ENCODE measurements at places on chromosomes 13 and 19. TPM values are rescaled to one million over a fixed set of nuclear protein-coding genes. Genes with fewer than 3 reads are reported as not detected.

Gene OSCAR
- 0.59 TPM for total RNA-seq

Gene ZNF587B
- total RNA-seq: 24.2 TPM

Gene CATSPERD
- total RNA-seq: under 0.01 TPM

Gene CDC37
- total RNA-seq: 131 TPM

Gene MBD3L2
- not detected for total RNA-seq

Gene PSG2
- not detected for total RNA-seq

DNA sequence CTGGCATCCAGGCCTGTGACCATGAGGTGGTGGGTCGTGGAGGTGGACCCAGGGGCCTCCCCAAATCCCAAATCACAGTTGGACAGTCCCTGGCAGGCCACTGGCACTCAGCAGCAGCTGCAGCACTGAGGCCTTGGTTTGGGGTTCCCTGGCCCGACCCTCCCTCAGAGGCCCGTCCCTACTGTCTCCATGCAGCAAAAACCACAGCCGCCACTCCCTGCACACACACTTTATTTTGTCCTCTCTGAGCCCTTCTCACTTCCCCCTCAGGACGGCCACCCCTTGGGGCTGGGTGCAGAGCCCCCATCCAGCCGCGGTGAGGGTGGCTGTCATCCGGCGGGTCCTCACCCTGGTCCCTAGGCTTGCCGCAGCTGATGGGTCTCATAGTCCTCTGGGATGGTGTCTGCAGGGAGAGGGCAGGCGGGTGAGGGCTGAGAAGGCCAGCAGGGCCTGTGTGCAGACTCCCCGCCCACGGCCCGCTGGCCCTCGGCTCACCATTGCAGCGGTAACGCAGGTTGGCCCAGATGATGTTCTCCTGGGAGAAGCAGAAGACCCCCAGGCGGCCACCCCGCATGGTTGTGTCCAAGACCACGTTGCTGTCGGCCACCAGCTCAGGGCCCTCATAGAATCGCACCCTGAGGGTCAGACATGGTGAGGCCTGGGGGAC, 8.4 kb downstream of the COMP start:
- DNase-seq: no peak

GRCh38 chr13:36086117-36086516, 45.1 kb downstream of the DCLK1 start:
- no peak for DNase-seq

DNA sequence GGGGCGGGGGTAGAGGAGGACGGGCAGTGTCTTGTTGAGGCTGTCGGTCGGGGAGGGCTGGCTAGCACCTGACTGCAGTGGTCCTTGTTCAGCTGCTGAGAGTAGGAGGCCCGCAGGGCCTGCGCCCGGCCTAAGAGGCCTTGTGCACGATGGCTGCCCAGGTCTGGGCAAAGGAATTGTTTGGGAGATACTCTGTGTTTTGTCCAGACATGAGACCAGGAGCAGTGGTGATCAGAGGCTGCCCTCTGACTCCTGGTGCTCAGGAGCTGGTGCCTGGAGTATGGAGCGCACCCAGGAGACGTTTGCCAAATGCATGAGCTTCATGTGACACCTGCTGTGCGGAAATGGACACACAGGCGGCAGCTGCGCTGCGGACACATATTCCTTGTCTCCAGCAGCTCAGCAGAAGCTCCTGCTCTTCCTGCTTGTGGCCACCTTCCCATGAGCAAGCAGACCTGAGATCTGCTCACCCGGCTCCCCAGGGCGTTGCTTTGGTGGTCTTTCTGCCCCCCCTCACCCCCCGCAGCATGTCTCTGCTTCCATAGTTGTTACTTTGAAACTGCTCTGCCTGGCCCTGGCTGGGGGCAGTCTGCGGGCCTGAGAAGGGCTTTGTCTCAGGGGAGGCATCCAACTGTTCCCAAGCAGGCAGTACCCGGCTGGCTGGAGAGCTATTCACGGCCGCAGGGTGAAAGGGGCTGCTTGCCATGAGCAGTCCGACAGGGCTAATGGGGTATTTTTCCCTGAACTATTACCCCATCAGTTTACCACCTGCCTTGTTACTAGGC, 163.9 kb downstream of the TEX29 start:
- peak; percentile 81 for DNase-seq

GRCh38 chr13:61188057-61188456, 227.6 kb downstream of the PCDH20 start:
- no peak for DNase-seq

GRCh38 chr19:46924874-46925547, 64.2 kb downstream of the ARHGAP35 start:
- peak; percentile 46 for DNase-seq

DNA sequence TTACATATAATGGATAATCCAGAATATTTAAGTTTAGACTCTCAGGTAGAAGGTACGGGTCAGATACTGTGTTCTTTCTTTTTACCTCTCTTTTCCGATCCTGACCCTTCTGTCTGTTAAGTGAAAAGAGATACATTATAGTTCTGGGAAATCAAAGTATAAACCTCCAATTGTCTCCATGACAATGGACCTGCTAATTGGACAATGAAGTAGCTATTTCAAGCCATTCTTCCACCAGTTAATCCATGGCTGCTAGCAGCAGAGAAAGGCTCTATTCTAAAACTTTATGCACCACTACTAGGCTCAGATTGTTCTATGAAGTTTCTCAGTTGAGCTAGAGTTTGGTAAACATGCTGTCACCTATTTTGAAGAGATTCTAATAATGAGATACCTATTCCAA, 8.3 kb upstream of the NBEA start:
- no peak for DNase-seq

DNA sequence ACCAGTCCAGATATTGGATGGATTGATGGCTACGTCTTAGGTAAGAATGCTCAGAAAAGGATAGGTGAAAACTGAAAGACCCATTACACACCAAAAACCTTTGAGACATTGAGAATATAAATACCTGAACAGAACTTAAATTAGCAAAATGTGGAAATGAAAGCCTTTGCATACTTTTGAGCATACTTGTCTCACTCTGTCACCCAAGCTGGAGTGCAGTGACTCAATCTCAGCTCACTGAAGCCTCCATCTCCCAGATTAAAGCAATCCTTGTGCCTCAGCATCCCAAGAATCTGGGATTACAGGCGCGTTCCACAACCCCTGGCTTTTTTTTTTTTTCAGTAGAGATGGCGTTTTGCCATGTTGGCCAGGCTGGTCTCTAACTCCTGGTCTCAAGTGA, 695.3 kb downstream of the DACH1 start:
- no peak for DNase-seq

DNA sequence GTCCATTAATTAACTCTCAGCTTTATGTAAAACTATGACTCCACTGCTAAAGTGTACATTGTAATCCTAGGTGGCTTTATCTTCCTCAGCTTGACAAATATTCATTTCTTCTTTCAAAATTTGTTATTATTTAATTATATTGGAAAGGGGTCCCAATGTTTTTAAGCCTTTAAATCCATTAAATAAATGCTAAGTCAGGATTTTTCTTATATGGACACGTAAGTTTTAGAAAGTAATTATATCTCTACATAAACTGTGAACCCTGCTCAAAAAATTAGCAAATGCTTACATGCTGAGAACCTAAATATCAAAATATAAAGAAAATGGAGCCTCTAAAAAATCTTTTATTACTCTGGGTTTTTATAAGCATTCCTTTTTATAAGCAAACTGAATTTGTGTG, 78.2 kb upstream of the MIR17HG start:
- DNase-seq: no peak

GRCh38 chr19:4456476-4456842, 1.1 kb downstream of the UBXN6 start:
- DNase-seq: peak; percentile 96

GRCh38 chr19:47707135-47707925, 5.9 kb upstream of the EHD2 start:
- peak; percentile 96 for DNase-seq

GRCh38 chr13:26831336-26831908, 70.8 kb upstream of the GPR12 start:
- DNase-seq: no peak

- peak; percentile 82 for DNase-seq
These were observed 69.6 kb downstream of the ARHGEF7 start for GRCh38 chr13:111184458-111185401.

GRCh38 chr13:110811771-110812120, 98.2 kb downstream of the ING1 start:
- no peak for DNase-seq

- DNase-seq: peak; percentile 69
These were observed 99.6 kb downstream of the ZNF429 start for GRCh38 chr19:21604951-21605476.

- no peak for DNase-seq
These were observed 13.1 kb downstream of the NFKBID start for GRCh38 chr19:35887197-35887596.

DNA sequence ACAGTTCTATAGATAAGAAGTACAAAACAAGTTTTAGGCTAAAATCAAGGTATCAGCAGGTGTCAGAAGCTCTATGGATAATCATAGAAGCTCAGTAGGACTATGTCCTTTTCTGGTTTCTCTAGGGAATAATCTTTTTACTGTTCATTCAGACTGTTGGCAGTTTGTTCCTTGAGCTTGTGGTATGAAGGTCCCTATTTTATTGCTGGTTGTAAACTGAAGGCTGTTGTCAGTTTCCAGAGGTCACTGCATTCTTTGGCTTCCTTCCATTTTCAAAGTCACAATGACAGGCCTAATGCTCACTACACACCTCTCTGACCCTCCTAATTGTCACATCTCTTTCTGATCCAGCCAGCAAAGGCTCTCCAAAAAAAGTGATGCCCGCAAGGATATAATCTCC, 337.9 kb upstream of the EDNRB start:
- no peak for DNase-seq

DNA sequence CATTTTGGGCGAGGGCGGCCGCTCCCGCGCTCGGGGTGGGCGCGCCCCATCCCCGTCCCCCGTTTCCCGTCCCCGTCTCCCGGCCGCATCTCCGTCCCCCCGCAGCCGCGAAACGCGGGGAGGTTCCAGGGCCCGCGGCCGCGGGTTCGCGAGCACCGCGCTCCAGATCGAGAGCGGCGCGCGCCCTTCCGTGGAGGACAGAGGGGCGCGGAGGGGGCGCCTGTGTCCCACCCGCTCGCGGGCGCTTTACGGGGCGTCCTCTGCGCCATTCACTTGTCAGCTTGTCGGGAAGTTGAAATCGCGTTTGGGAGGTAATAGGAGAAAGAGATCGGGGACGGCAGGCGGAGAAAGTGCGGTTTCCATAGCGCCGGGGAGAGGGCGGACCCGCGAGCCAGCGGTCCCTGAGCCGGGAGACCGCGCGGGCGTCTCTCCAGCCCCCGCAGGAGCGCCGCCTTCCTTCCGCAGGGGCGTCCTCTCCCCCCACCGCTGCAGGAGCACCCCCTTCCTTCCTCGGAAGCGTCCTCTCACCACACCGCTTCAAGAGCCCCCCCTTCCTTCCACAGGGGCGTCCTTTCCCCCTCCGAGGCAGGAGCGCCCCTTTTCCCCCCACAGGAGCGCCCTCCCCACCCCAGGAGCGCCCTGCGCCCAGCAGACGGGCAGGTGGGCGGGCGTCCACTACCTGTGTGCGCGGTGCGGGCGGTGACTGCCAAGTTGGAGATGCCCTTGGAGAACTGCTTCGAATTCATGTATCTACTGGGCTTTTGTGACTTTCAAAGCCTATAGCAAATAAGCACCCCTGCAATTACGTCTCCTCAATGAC, 962 bp upstream of the IRS2 start:
- DNase-seq: no peak

- no peak for DNase-seq
These were observed 104.1 kb downstream of the FRY start for GRCh38 chr13:32135655-32136054.

DNA sequence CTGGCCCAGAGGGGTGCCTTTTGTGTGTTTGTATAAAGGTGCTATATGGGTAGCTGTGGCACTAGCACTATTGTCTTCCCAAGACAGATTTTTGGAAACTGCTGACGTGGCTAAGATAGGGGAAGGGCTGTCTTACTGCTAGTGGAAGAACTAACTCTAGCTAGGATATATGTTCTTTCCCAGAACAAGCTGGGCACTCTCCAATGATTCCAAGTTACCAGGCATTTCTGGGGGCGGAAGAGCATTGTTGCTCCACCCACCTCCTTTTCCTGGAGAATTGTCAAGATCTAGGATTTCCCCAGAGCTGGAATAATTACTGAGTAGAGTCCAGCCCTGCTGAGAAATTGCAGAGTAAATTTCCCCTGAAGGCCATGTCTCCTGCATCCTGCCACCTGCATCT, 408.3 kb downstream of the KLF5 start:
- DNase-seq: no peak

DNA sequence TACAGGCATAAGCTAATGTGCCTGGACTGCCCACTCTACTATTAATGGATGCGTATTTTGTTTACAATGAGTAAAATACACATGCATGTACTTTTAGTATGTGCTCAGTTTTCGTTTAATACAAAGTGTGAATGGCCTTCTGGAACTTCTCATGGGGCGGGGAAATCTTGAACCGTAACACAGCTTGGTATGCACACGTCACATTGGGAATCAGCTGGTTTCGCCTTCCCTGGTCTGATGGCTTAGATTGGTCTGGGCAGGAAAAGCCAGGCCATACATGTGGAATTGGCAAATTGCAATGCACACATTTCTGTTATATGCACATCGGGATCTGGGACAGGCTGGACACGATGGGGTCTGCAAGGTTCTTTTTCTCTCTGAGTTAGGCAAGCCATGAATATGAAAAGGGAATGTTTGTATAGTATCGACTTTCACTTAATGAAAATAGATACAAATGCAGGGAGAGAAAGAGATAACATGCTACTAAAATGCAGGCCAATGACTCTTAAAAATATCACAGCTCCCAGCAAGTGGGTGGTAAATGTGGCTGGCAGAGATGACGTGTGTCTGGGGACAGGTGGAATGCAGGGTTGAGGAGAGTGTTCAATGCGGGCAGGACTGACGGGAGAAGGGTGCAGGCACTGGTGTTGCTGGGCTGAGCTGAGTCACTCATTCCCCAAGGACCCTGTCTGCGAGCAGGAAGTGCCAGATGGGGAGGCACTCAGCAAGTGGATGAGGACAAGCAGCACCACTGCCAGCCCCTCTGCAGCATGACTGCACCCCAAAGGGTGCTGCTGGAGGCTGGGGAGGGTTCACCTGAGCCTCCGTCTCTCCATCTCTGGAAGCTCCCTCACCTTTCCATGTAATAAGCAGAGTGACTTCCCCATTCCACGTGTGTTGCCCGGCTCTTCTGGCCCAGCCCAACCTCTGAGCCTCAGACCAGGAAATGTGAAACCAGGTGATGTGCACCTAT, 204.0 kb upstream of the GPR12 start:
- peak; percentile 85 for DNase-seq

GRCh38 chr13:20701461-20701860, 2.0 kb upstream of the IL17D start:
- DNase-seq: peak; percentile 63

GRCh38 chr13:111343186-111343805, 22.9 kb downstream of the TEX29 start:
- DNase-seq: no peak

- peak; percentile 98 for DNase-seq
These were observed at the start of gene ZNF550 for GRCh38 chr19:57559404-57560025. TSS of gene ZNF550 (minus strand) at chr19:57559863. CDS start at chr19:57559682, 181 bp downstream.

- DNase-seq: no peak
These were observed 89.7 kb downstream of the RAB20 start for GRCh38 chr13:110471833-110472162.

DNA sequence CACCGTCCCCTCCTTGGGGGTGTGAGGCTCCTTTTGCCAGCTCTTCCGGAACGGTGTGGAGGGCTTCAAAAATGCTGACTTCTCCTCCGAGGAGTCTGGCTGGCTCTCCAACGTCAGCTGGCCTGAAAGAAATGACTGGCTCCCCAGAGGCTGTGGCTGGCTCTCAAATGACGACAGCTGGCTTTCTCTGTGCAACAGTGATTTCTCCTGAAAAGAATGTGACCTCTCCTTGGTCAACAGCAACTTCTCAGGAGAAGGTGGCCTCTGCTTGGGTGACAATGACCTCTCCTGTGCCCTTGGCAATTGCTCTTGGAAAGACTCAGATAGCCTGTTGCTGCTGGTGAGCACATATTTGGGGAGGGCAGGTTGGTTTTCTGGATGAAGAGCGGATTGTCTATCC, 29.2 kb downstream of the ONECUT3 start:
- DNase-seq: no peak

All from osteoblast (primary cell).